Brain pericyte (primary cell): ENCODE measurements at places on chromosomes 6 and 20.

GRCh38 chr6:165906736-165907135 lies 243.7 kb upstream of the PDE10A start:
- DNase-seq, result no peak

- DNase-seq, result no peak
Observed at GRCh38 chr6:152100183-152100618, 292.7 kb downstream of the ESR1 start.

DNA sequence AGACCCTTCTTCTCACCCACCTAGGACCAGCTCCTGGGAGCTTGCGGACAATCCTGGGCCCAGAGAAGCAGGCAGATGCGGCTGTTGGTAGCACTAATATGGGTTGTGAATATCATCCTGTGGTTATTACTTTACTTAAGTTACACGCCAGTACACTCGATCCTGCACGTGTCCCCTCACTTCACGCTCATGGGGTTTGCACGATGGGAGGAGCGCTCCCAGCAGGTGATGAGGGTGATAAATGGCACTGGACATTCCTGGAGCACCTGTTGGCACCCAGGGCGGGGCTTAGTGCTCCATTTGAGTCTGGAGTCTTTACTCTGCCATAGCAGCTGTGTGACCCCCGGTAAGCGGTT lies 335.1 kb downstream of the PREX1 start:
- no peak for DNase-seq

DNA sequence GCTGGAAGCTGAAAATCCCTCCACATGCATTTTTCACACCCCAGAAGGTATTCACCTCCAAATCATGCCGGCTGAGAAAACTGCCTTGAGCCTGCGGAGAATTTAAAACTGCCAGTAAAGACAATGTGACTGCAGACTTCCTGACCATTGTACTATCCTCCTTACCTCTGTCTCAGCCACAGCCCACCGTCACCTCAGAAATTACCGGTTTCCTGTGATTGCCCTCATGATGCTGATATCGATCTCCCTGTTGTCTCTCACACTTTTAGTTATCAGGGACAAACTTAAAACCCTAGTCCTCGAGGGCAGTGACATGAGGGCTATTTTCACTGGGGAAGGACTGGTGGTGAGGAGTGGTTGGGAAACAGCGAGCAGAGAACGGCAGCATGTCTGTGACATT lies 30.2 kb upstream of the FOXQ1 start:
- DNase-seq, result no peak

- no peak for DNase-seq
Observed at GRCh38 chr6:14784596-14785492, 461.0 kb upstream of the JARID2 start.

GRCh38 chr20:18266282-18266681 lies 22.0 kb upstream of the ZNF133 start:
- DNase-seq, result no peak

DNA sequence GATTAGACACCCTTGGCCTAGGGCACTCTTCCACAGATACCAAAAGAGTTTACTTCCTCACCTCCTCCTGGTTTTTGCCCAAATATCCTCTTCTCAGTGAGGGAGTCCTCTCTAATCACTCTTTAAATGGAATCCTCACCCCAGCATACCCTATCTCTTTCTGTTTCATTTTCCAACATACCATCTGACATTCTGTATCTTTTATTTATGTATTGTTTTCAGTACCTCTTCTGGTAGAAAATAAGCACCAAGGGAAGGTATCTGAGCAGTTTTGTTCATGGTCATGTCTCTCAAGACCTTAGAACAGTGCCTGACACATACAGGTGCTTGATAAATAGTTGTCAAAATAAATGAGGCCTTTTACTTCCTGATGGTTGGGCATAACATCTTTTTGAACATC lies 55.1 kb downstream of the KIAA0408 start:
- DNase-seq, result no peak

GRCh38 chr20:58519940-58520712 lies 4.9 kb upstream of the APCDD1L start:
- no peak for DNase-seq

GRCh38 chr6:168660400-168660945 lies 219.5 kb downstream of the SMOC2 start:
- DNase-seq, result no peak

- no peak for DNase-seq
Observed at GRCh38 chr6:24922170-24922569, 13.6 kb downstream of the RIPOR2 start.

- DNase-seq, result no peak
Observed at GRCh38 chr6:6886171-6886885, 221.4 kb upstream of the RREB1 start.

GRCh38 chr6:41430875-41431274 lies 95.5 kb downstream of the NCR2 start:
- peak; percentile 53 for DNase-seq

DNA sequence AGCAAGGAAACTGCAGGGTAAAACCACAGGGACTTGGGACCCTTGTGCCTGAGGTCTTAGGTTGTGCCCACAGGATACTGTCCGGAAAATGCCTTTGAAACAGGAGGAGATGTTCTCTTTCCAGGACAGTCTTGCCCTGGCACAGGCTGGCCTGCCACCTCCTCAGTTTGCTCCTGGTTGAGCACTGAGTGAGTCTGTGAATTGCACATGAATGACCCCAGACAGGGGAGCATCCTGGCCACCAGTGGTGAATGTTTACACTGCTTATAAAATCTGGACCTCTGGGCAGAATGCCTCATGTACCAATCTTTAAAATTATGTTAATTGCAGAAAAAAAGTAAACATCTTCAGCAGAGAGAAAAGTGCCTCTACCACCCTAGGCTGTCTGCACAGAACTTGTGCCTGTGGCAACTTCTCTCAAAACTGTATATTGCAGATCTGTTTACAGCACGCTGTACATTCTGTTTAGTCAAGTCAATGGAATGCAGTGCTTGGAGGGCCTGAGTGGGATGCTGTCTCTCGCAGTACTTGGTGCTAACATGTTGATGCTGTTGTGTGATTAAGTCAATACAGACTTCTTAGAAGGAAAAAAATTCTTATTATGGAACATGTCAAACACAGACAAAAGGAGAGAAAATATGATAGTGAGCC lies 242.1 kb downstream of the SOD2 start:
- DNase-seq, result no peak

GRCh38 chr6:139824864-139825263 lies 450.4 kb upstream of the CITED2 start:
- DNase-seq, result no peak

- no peak for DNase-seq
Observed at GRCh38 chr20:1489764-1490436, 1.3 kb downstream of the SIRPB2 start.

DNA sequence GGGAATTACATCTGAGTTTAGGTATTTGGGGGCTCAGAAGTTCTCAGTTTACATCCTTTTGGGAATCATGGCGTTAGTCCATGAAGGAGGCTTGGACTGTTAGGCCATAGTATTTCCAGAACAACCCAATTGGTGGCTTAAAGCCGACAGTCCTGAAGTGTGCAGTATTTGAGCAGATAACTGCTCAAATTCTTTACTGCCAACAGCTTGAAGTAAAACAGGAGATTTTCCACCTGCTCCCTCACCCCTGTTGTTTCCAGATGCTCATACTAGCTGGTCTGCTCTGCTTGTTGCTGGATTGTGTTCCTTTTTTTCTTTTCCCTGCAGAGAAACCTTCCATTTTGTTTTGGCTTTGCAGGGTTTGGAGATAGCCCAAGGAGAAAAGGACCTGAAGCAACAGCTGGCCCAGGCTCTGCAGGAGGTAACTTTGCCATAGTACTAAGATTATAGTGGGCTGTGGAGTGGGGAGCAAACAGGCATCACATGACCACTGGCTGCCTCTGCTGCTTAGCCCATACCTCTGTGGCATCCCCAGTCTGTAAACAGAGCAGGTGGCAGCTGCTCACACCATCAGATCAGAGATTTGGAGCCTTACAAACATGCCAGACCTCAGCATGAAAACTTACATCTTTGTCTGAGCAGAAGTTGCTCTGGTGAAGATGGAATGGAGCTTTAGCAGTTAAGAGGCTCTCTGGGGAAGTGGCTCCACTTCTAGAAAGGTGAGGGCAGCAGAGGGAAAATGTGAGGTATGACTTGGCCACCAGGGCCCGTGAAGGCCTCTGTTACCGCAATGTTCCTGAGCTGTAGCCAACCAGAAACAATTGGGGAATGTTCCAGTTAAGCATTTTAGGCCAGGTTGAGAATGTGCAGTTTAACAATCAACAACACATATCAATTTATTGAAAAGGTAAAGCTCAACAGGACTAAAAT lies 17.6 kb downstream of the RNF8 start:
- DNase-seq, result no peak

GRCh38 chr6:30035784-30036183 lies 25.3 kb upstream of the POLR1H start:
- no peak for DNase-seq

DNA sequence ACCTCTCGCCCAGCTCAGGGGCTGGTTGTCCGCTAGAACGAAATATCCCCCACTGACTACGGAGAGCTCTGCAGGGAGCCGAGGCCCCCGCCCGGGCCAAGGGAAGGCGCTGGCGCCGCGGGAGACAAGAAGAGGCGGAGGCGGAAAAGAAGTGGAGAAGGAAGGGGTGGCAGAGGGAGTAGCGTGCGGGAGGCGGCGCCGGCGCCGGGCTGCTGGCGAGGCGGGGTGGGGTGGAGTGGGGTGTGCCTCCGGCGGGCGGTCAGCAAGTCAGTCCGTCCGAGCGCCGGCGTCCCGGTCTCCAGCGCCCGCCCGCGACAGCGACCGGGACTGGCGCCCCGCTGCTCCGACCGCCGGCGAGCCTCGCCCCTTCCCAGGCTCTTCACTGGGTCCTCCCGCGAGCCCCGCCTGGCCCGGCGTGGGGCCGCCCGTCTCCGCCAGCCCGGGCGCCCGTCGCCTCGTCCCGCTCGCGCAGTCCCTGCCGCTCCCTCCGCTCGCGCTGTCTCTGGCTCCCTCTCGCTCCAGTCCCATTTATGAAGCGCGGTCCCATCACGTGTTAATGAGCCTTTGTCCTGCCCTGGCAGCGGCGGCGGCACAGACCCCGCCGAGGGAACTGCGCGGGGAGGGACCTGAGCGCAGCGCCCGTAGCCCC lies at the start of gene CNR1:
CNR1 (minus strand) TSS at position 504 of the 649 bp plus-strand sequence. CDS start 21,073 bp downstream, outside the sequence.
- DNase-seq, result no peak

GRCh38 chr20:53917145-53918019 lies 153.0 kb downstream of the BCAS1 start:
- no peak for DNase-seq

GRCh38 chr20:39640147-39640546 lies 678.0 kb downstream of the DHX35 start:
- no peak for DNase-seq

DNA sequence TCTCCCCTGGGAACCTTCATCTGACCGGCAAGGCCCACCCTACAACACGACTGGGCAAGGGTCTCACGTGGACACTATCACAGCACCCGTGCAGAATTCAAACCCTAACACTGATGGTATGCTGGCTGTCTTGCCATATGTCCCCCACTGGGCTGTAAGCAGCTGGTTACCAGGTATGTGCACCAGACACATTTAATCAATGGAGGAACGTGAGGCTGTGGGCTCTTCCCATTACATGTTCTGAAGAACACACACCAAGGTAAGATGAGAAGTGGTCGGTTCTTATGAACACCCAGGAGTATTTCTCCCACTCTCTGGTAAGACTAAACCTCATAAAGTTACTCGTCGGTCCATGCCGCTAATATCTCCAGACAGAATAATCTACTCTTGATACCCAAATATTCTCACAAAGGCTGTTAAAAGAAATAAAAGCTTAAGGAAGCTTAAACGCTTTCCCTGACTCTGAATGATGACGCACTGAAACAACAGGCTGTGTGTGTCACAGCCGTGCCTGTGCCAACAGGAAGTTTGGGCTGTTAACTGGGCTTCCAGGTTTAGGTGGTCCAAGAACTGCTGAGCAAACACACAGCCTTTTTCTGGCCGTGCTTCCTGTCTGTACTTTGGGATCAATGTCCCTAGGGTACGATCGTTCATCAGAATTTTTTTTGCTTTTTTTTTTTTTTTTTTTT lies 75.3 kb downstream of the SLC23A2 start:
- DNase-seq, result peak; percentile 55

DNA sequence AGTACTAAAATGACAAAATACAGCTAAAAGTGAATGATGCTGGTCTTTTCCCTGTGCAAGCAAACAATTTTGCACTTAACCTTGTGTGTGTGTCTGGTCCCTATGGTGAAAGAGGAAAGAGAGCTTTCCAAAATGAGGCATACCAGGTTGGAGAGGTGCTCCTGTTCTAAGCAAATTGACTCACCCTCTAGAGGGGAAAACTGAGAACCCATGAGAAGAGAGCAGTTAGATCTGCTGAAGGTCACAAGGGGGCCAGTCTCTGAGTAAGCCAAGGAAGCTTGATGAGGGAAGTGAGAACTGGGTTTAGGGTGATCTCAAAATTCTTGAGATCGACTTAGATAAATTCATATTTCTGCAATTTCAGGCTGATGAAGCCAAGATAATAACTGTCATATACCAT lies 157.5 kb upstream of the TBX18 start:
- no peak for DNase-seq

- no peak for DNase-seq
Observed at GRCh38 chr6:71524201-71524600, 235.6 kb downstream of the OGFRL1 start.

GRCh38 chr6:2777249-2777648 lies 12.1 kb downstream of the WRNIP1 start:
- DNase-seq, result no peak

DNA sequence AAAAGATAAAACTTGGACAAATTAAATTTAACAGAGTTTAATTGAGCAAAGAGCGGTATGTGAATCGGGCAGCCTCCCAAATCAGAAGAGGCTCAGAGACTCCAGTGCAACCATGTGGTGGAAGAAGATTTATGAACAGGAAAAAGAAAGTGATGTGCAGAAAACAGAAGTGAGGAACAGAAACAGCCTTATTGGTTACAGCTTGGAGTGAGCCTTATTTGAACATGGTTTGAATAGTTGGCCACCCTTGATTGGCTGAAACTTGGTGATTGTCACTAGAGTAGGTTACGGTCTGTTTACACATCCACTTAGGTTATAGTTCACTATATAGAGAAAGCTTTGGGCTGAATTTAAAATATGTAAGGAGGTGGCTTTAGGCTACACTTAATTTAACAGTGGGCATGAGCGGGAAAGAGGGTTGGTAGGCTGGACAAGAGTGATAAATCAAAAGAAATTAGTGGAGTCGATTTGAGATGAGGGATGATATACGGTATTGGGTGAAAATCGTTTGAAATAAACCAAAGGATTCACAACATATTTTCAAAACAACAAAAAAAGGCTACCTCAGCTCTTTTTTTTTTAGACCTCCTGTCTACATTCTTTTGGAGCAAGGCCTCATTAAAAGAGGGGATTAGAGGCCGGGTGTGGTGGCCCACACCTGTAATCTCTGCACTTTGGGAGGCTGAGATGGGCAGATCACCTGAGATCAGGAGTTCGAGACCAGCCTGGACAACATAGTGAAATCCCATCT lies 84.3 kb upstream of the PREP start:
- no peak for DNase-seq

GRCh38 chr20:18324596-18325089 lies 36.3 kb downstream of the ZNF133 start:
- DNase-seq, result no peak

- no peak for DNase-seq
Observed at GRCh38 chr20:44656448-44656847, 4.9 kb upstream of the ADA start.

GRCh38 chr6:18707714-18708439 lies 320.7 kb downstream of the RNF144B start:
- no peak for DNase-seq
